ENCODE measurements at places on chromosomes 6 and 20.

DNA sequence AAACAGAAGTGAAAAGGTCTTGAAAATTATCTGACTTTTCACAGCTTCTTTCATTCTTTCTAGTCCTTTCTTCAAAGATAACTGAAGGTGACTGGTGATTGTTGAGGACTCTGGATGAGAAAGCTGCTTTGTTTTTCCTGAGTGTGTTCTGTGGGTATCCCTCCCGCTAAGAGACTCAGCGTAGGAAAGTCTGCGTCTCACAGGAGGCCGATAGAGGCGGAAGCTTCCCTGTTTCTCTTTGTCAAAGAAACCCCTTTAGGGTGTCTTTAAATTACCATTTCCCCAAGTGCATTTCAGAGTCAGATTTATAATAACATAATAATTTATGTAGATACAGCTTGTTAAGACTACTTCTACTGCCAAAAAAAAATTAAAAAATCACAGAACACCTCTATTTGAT lies 31.2 kb upstream of the IRF4 start:
- no peak for DNase-seq

DNA sequence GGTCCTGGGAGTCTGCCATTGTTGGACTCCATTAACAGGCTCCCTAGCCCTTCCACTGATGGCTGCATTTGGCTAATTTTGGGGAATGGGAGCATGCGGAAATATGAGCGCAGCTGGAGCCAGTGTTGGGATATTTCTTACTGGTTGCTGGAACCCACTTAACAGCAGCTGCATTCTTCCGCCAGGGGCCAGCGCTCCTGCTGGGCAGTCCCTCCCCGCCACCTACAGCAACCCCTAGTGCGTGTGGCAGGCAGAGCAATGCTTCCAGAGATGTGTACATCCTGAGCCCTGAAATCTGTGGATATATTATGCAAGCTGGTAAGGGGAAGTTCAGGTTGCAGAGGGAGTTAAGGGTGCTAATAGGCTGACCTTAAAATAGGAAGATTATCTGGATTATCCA lies 16.4 kb downstream of the CST8 start:
- no peak for DNase-seq

- DNase-seq, result no peak
Observed at GRCh38 chr6:24092407-24092806, 33.6 kb upstream of the NRSN1 start.

DNA sequence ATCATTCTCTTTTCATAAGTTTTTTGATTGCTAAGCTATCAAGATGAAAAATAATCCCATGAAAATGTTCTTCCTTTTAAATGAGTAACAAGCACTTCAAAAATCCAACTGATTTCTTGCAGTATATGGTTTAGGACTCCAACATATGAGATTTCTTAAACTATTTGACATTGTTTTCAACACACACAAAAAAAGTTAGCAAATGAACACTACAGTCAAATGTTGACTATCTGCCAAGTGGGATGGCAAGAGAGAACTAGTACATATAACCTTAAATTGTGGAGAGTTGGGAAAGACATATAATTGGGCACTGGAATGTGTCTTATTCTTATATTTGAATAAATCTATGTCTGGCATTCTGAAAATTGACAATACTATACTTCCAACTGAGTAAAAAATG lies 15.6 kb downstream of the COL21A1 start:
- DNase-seq, result no peak

- DNase-seq, result no peak
Observed at GRCh38 chr6:10136636-10137035, 278.2 kb downstream of the TFAP2A start.

DNA sequence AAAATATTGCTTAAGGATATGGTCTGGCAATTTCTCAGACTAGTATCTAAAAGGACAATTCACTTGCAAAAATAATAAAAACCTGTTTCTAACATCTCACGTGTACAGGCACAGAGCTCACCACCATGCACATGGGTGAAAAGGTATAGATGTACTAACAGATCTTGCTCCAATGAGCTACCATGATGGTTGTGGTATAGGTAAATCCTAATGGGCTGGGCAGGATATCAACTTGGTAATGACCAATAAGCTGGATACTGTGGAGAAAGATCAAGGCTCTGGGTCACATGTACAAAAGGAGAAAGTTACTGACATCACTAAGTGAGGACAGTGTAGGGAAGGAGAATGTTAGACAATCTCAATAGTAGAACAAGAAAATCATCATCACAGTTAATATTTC lies 111.0 kb upstream of the NUP153 start:
- no peak for DNase-seq

- DNase-seq, result no peak
Observed at GRCh38 chr20:10853176-10853575, 179.4 kb upstream of the JAG1 start.

GRCh38 chr20:14067603-14068002 lies 72.3 kb downstream of the MACROD2 start:
- no peak for DNase-seq

DNA sequence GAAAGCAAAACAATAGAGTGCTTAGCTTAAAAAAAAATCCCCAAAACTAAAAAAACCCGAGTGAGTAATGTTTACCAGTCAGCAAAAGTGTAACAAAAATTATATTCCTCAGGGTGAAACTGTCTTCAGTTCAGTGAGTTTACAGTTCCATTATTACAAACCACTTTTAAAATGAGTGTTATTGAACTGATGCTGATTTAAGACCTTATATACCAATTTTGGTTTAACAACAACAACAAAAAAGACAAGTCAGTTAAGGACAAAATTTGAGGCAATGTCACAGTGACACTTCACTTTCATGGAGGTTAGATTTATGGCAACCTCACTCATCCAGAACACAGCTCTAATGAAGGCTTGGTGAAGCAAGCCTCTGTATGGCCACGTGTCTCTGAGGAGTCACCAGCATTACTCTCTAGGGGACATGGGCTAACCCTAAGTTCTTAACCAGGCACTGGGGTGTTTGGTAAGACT lies 630.8 kb downstream of the PHF3 start:
- no peak for DNase-seq

- DNase-seq, result no peak
Observed at GRCh38 chr6:165321555-165322145, 12.2 kb upstream of the C6orf118 start.

- no peak for DNase-seq
Observed at GRCh38 chr6:157169656-157170055, 153.7 kb downstream of the TMEM242 start.

GRCh38 chr20:44021900-44022299 lies 107.2 kb downstream of the TOX2 start:
- no peak for DNase-seq

GRCh38 chr20:44695674-44696300 lies 19.4 kb upstream of the CCN5 start:
- no peak for DNase-seq

GRCh38 chr6:15621203-15622044 lies 41.4 kb downstream of the DTNBP1 start:
- DNase-seq, result no peak

GRCh38 chr6:170362121-170362520 lies 55.6 kb downstream of the FAM120B start:
- no peak for DNase-seq

- no peak for DNase-seq
Observed at GRCh38 chr6:170532867-170533488, 20.1 kb downstream of the PSMB1 start.

All from naive B cell (primary cell).